Thoracic aorta (tissue), 2 donors: ENCODE measurements at places on chromosomes 6 and 20. TPM values are rescaled to one million over a fixed set of nuclear protein-coding genes. Genes with fewer than 3 reads are reported as not detected.

GRCh38 chr6:106628658-106629102, 618 bp downstream of the RTN4IP1 start:
- H3K27ac ChIP-seq, result peak overlapping the region; percentile 59
- no peaks in the 10 kb centered on the region for H3K27me3 ChIP-seq
- H3K4me3 ChIP-seq, result peak overlapping the region; percentile 99
- no peaks in the 10 kb centered on the region for H3K4me1 ChIP-seq
- DNase-seq, result no peak
- no peaks in the 10 kb centered on the region for H3K36me3 ChIP-seq

GRCh38 chr20:59984541-59984940, 26.3 kb downstream of the CDH26 start:
- no peaks in the 10 kb centered on the region for H3K27me3 ChIP-seq
- no peak overlapping the region for H3K27ac ChIP-seq
- no peak for DNase-seq
- H3K4me1 ChIP-seq, result peaks cover 5% of the 10 kb centered on the region
- no peak overlapping the region for H3K4me3 ChIP-seq

DNA sequence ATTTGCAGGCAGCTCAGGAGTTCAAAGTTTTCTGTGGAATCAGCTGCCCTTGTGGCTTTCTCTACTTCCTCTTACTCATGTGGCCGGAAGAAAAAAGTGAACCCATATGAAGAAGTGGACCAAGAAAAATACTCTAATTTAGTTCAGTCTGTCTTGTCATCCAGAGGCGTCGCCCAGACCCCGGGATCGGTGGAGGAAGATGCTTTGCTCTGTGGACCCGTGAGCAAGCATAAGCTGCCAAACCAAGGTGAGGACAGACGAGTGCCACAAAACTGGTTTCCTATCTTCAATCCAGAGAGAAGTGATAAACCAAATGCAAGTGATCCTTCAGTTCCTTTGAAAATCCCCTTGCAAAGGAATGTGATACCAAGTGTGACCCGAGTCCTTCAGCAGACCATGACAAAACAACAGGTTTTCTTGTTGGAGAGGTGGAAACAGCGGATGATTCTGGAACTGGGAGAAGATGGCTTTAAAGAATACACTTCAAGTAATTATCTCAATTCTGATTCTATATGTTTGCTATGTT, 1.1 kb downstream of the MGME1 start:
- H3K4me1 ChIP-seq, result peaks cover 51% of the 10 kb centered on the region
- H3K27me3 ChIP-seq, result no peaks in the 10 kb centered on the region
- peak overlapping the region; percentile 96 for H3K27ac ChIP-seq
- no peaks in the 10 kb centered on the region for H3K36me3 ChIP-seq

DNA sequence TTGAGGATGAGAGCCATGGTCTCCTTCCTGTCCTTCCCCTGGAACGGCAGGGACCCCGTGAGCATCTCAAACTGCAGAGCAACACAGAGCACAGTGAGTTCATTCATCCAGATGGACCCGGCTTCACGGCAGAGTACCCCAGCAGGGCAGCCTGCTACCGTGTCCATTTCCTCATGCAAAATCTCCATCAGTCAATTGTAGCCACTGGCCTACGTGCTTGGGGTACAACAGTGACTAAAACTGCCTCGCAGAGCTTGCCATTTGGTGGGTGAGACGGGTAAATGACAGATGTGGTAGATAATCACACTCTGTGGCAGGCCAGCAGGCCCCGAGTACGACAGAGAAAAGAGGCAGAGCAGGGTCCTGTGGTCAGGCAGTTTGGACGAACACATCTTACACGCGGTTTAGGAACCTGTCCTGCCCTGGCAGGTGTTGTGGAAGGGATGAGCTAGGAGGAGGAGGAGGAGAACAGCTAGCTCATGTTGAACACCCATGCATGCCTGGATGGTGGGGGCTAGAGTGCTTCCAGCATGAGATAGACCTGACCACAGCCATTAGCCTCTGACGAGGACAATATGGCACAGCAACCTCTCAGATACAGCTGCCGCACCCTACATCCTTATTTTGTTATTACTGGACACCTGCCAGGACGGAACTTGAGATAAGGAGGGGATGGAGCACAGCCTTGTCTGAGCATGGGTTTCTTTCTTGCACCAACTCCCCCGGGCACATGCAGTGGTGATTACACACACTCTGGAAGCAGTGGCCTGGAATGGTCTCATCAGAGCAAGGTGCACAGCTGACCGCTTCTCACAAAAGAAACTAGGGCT, 95.6 kb downstream of the RAMACL start:
- DNase-seq, result no peak
- peaks cover 3% of the 10 kb centered on the region for H3K4me1 ChIP-seq
- H3K27ac ChIP-seq, result no peak overlapping the region
- peaks cover 3% of the 10 kb centered on the region for H3K36me3 ChIP-seq
- no peaks in the 10 kb centered on the region for H3K27me3 ChIP-seq
- H3K4me3 ChIP-seq, result no peak overlapping the region

DNA sequence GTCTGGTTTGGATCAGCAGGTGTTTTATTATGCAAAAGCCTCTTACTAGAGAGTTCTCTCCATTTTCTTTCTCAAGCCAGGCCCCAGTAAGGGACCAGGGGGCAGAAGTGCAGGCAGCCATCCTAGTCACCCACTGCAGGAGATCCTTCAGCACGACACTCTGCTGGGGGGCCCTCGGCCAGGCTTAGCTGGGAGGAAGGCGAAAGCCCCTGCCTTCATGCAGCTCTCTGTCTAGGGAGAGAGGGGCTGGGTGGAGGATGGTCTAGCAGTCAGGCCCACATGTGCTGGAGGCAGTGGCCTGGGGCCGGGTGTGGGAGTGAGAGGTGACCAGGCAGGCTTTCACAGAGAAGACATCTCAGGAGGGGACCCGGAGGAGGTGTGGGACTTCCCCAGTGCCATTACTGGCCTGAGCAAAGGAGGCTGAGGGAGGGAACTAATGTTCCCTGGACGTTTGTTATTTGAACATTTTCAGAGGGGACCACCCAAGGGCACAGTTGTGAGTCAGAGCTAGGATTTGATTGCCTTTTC, 33.5 kb upstream of the VSTM2L start:
- H3K36me3 ChIP-seq, result peaks cover 26% of the 10 kb centered on the region
- no peaks in the 10 kb centered on the region for H3K4me1 ChIP-seq
- no peaks in the 10 kb centered on the region for H3K27me3 ChIP-seq

GRCh38 chr6:15044948-15045347, 200.9 kb upstream of the JARID2 start:
- no peaks in the 10 kb centered on the region for H3K27me3 ChIP-seq
- H3K4me1 ChIP-seq, result no peaks in the 10 kb centered on the region
- no peak for DNase-seq
- no peak overlapping the region for H3K27ac ChIP-seq

- H3K36me3 ChIP-seq, result no peaks in the 10 kb centered on the region
- no peak overlapping the region for H3K4me3 ChIP-seq
- H3K27me3 ChIP-seq, result no peaks in the 10 kb centered on the region
- no peaks in the 10 kb centered on the region for H3K4me1 ChIP-seq
- DNase-seq, result no peak
- no peak overlapping the region for H3K27ac ChIP-seq
These were observed 6.5 kb downstream of the EYS start for GRCh38 chr6:65700561-65700960.

DNA sequence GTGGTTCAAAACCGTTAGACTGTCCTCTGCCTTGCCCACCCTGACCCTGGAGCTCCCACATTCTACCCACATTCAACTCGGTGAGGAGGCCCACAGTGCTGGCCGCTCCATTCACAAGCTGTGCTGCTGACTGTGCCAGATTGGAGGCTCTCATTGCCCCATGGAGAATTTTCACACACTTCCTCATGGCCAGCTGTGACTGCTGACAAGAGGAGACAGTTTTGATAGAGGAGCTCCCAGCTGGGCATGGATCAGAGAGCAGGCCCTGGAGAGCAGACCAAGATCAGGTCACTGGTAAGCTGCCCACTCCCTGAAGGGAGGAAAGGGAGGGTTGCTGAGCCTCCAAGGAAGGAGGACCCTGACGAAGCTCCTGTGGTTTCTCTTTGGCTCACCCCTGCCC, 246.1 kb upstream of the RIN2 start:
- DNase-seq, result no peak
- H3K27me3 ChIP-seq, result no peaks in the 10 kb centered on the region
- no peak overlapping the region for H3K4me3 ChIP-seq
- no peaks in the 10 kb centered on the region for H3K4me1 ChIP-seq
- H3K36me3 ChIP-seq, result no peaks in the 10 kb centered on the region
- H3K27ac ChIP-seq, result no peak overlapping the region

DNA sequence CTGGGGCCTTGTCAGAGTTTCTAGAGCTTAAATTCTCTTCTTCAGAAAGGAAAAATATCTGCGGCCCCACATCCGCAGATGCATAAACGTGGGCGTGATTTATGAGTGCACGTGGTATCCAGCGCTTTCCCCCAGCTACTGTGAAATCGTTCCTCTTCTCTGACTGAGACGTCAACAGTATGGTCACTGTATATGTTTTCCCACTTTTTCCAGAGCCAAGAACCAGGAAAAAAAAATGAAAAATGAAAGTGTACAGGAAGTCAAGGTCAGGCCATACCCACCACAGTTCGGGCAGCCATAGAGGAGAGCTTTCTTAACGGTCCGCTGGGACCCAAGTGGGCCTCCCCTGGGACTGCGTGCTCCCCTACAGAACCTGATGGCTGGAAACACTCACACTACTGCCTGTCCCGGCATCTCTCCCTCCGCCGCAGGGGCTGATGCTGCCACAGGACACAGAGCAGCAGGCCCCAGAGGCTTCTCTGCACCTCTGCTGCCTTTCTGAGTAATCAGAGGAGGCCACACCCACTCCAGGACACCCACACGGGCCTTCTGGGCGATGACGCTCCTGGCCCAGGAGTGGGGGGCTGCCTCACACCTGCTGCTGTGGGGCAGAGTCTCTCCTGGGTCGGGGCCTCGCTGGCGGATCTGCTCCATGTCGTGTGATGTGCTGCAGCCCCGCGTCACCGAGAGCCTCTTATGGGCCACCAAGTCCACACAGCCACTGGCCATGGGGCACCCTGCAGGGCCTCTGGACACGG, 16.4 kb upstream of the STX16 start:
- H3K27ac ChIP-seq, result no peak overlapping the region
- no peak for DNase-seq
- H3K4me3 ChIP-seq, result no peak overlapping the region

DNA sequence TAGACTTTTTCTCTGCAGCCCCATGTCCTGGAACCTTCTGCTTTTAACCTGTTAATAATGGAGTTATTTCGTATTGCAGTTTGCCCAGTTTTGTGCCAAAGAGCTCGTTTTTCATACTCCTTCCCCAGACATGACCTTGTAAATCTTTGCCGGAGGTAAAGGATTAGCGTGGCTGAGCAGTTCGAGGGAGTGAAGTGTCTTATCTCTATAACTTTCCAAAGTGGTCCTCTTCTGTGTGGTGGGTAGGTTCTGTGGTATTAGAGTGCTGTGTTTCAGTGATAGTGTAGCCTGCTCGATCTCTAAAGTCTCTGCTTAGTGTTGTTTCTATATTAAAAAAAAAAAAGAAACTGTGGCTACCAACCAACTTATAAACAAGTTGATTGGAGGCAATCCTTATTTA, 67.5 kb downstream of the FARS2 start:
- no peak overlapping the region for H3K27ac ChIP-seq
- no peak overlapping the region for H3K4me3 ChIP-seq
- no peaks in the 10 kb centered on the region for H3K27me3 ChIP-seq

GRCh38 chr6:17103715-17104114, 1.9 kb downstream of the STMND1 start:
- no peaks in the 10 kb centered on the region for H3K27me3 ChIP-seq
- peaks cover 15% of the 10 kb centered on the region for H3K4me1 ChIP-seq
- no peak overlapping the region for H3K4me3 ChIP-seq

- no peaks in the 10 kb centered on the region for H3K36me3 ChIP-seq
- no peaks in the 10 kb centered on the region for H3K27me3 ChIP-seq
- no peaks in the 10 kb centered on the region for H3K4me1 ChIP-seq
- H3K27ac ChIP-seq, result no peak overlapping the region
These were observed 1323.0 kb upstream of the GJE1 start for GRCh38 chr6:140809694-140810101.

DNA sequence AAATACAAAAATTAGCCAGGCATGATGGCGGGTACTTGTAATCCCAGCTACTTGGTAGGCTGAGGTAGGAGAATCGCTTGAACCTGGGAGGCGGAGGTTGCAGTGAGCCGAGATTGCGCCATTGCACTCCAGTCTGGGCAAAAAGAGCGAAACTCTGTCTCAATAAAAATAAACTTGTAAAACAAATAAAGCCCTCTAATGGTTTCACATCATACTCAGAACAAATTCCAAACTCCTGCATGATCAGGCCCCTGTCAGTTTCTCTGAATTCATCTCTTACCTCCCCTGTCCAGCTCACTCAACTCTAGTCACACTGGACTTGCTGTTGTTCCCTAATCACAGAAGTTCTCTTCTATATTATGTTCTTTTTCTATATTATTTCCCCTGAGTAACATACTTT, 43.1 kb upstream of the SGK1 start:
- H3K4me1 ChIP-seq, result no peaks in the 10 kb centered on the region
- DNase-seq, result no peak
- H3K4me3 ChIP-seq, result no peak overlapping the region
- no peak overlapping the region for H3K27ac ChIP-seq
- H3K36me3 ChIP-seq, result no peaks in the 10 kb centered on the region

- no peak for DNase-seq
- peaks cover 6% of the 10 kb centered on the region for H3K4me1 ChIP-seq
- no peaks in the 10 kb centered on the region for H3K27me3 ChIP-seq
These were observed 28.1 kb upstream of the RALGAPA2 start for GRCh38 chr20:20740541-20740940.

GRCh38 chr6:86535100-86535499, 402.2 kb upstream of the HTR1E start:
- no peaks in the 10 kb centered on the region for H3K4me1 ChIP-seq
- no peak overlapping the region for H3K4me3 ChIP-seq
- no peak overlapping the region for H3K27ac ChIP-seq

SPATA25 gene
- total RNA-seq, result 16.7 TPM

ZNF391 gene
- total RNA-seq, result 1.6 TPM

C6orf47 gene
- 23.7 TPM for total RNA-seq

ILRUN gene
- 78.9 TPM for total RNA-seq

SIRPB1 gene
- total RNA-seq, result 1.4 TPM

BMP5 gene
- not detected for total RNA-seq

CTCFL gene
- total RNA-seq, result not detected

AVP gene
- not detected for total RNA-seq
